Tracheal epithelial cell (primary cell): ENCODE measurements at places on chromosomes 7 and 10. TPM values are rescaled to one million over a fixed set of nuclear protein-coding genes. Genes with fewer than 3 reads are reported as not detected.

The CYP2C19 gene
- total RNA-seq = 0.21 TPM in 1 of 2 replicates, not detected in the other

The EGR2 gene
- under 0.01 TPM in 1 of 2 replicates, not detected in the other for total RNA-seq

The CYP26C1 gene
- total RNA-seq = 0.24 TPM in 1 of 2 replicates, not detected in the other

The TMEM254 gene
- total RNA-seq = 4.8 and 14.3 TPM in 2 replicates

The GFRA1 gene
- total RNA-seq = under 0.01 and 19.8 TPM in 2 replicates

The CYTH3 gene
- total RNA-seq = 13.6 and 28.0 TPM in 2 replicates

The VWDE gene
- 1.9 and 3.6 TPM in 2 replicates for total RNA-seq

The NPFFR1 gene
- total RNA-seq = not detected in 2 replicates

The AGR3 gene
- total RNA-seq = not detected in 2 replicates

The EPO gene
- not detected in 2 replicates for total RNA-seq

The RSPH10B gene
- under 0.01 TPM in 2 replicates for total RNA-seq

The PAPSS2 gene
- 1.1 and 12.3 TPM in 2 replicates for total RNA-seq
